ENCODE measurements at places on chromosomes 1 and 21.

- DNase-seq, result no peak
Measured at GRCh38 chr1:207423560-207424292, 30.4 kb upstream of the CR2 start.

DNA sequence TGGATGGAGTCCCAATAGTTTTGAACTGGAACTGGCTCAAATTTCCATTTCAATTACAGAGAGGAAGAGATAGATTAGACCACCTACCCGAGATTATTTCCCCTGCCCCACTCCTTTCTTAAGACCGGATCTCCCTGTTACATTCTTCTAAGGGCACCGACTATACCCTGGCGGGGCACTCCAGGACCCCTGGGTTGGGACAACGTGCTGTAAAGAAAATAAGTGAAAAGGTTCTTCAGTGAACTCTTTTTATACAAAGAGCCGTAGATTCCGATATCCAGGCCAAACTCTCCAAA lies 6.7 kb downstream of the NR5A2 start:
- no peak for DNase-seq

DNA sequence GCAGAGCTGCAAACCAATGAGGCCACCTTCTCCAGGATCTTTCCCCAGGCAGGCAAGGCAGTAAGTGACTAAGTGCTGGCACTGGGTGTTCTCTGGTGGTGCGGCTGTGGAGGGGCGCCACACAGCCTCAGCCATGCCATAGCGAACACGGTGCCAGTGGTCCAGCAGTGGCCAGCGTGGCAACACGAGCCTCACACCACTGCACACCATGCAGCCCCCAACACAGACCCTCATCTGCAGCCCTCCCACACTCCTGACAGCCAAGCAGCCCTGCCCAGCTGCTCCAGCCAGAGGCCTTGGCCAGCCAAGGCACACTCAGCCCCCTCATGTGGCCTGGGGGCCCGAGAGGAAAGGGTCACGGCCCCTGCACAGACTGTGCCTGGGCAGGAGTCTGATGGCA lies 3.0 kb downstream of the INTS11 start:
- DNase-seq, result no peak

DNA sequence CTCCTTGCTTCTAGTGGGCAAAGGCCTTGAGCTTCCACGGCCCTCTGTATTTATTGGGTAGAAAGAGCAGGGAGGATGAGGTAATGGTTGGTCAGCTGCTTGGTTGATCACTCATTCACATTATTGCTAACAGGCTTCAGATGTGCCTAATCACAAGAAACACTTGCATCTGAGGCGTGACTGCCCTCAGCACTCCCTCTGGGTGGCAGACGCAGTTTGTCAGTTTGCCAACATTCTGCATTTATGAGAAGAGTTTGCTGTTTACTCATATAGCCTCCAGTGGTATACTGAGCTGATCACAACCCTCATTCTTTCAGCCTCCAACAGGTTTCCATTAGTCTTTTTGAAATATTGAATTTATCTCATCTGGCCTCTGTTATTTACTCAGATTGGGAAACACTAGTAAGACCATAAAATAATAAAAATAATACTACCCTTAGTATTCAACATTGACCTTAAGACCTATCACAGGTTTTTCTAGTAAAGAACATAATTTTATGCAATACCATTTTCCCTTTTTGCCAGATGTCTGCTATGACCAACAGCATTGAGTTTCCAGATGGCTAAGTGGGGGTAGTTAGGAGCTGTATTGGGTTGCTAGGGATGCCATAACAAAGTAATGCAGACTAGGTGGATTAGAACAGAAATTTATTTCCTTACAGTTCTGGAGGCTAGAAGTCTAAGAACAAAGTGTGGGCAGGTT lies 53.3 kb downstream of the PTGFR start:
- DNase-seq, result no peak

DNA sequence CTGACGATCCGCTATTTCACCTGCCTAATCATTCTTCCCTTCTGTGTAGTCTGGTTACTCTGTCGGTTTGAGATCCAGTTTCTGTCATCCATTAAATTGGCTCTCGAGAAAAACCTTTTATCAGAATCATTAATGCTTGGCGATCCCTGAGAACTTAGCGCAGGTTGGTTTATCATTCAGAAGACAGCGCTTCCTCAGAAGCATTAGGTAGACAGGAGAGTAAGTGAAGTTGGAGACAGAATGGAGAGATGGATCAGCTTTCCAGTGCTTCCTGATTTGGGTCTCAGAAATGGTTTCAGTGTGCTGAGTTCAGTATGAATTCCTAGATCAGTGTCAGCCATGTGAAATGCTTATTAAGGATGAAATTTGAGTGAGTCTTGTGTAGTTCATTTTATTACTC lies 1.3 kb downstream of the USP1 start:
- DNase-seq, result no peak

- DNase-seq, result peak; percentile 71
Measured at GRCh38 chr1:1219341-1219740, 5.4 kb upstream of the TNFRSF4 start.

GRCh38 chr1:50348449-50349241 lies 74.6 kb downstream of the DMRTA2 start:
- peak; percentile 43 for DNase-seq

- DNase-seq, result no peak
Measured at GRCh38 chr1:60893136-60893930, 189.0 kb upstream of the NFIA start.

- DNase-seq, result no peak
Measured at GRCh38 chr21:28899744-28900143, 92.9 kb downstream of the LTN1 start.

- no peak for DNase-seq
Measured at GRCh38 chr1:11930571-11931445, 3.7 kb upstream of the PLOD1 start.

- DNase-seq, result no peak
Measured at GRCh38 chr1:176252191-176252590, 45.1 kb upstream of the COP1 start.

- DNase-seq, result no peak
Measured at GRCh38 chr1:4171480-4172450, 271.7 kb upstream of the C1orf174 start.

DNA sequence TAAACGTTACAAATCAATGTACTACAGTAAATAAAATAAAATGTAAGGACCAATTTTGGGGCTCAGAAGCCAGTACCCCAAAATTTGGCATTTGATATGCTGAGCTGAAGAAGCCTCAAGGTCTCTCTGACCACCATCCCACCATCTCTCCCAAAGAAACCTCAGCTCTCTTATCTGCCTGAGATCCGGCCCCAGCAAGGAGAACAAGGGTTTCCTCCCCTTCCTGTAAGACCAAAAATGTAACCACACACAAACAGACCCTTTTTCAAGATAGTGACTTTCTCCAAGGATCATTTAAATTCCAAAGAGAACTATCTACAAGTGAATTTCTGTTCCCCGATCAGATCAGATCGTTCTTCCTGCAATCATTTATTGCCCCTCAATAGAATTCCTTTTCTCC lies 68.1 kb upstream of the SLC45A1 start:
- DNase-seq, result no peak

- no peak for DNase-seq
Measured at GRCh38 chr1:163379801-163380200, 58.0 kb downstream of the NUF2 start.

DNA sequence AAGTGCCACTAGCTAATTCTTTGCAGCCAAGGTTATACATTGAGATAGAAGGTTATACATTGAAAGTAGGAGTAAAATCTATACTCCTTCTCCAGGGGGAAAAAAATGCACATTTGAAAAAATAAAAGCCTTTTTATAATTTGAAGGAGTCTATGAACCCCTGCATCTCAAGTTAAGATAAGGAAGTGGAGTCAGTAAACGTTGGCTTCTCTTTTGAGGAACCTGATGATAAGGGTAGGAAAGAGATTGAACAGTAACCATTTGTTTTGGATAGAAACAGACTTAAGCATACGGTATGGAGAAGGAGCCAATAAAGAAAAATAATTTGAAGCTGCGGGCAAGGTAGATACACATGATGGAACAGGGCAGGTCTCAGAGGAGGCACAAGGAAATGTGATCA lies 64.1 kb downstream of the RPAP2 start:
- DNase-seq, result no peak

DNA sequence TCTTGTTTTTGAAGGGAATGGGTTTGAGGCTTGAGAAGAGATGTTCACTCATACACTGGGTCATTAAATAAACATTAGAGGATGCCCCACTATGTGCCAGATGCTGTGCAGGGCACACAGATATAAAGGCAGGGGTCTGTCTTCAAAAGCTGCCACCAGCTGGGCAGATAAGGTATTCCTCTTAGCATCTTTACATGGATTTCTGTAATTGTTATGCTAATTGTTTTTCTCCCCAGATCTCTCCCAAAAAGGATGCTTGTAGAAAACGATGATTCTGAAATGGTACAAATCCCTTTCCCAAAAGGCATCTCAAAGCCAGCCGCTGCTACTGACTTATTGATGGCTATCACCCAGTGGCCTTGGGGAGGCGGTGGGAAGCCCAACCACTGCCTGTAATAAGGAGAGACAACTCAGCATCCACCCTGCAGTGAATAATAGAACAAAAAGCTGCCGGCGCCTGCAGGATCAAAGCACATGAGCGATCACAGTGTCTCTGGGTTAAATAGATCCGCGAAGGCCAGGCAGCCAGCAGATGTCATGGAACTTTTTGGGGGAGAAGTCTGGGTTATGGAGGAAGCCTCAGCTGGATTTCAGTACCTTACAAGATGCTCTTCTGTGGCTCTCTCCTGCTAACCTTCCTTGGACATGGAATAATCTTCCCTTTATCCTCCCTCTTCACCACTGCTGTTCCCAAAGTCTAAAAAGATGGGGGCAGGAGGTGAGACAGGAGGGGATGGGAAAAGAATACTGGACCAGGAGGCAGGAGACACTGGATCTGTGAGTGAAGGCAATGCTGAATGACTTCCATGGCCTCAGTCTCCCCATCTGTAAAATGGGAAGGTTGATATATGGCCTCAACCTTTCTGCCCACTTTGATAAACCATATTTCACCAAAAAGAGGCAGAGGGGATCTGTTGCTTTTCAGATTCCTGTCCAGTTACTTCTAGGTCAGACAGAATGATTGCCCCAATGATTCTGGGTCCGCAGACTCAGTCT lies 54.8 kb upstream of the CD34 start:
- DNase-seq, result no peak

DNA sequence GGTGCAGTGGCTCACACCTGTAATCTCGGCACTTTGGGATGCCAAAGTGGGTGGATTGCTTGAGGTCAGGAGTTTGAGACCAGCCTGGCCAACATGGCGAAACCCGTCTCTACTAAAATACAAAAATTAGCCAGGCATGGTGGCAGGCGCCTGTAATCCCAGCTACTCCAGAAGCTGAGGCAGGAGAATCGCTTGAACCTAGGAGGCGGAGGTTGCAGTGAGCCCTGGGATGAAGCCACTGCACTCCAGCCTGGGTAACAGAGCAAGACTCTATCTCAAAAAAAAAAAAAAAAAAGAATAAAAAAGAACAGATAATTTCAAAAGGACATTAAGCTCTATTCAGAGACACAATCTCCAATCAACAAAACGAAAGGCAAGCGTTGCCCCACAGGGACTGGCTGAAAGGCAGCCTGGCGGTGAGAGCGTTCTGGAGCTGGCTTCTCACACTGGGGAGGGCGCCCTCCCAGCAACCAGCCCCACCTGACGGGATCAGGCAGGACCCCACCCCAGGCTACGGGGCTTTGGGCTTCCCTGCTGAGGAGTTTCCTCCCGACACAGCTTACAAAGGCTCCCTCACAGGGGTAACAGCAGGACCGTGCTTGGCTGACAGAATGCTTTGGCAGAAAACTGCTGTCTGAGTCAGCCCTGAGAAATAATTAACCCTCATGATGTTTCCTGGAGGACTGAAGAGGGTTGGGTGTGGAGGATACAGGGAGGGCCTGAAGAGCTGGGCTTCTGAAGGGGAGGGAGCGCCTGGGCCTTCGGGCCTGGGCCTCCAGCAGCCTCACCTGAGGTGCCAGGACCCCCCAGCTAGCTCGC lies 31.1 kb upstream of the SRP9 start:
- DNase-seq, result no peak

GRCh38 chr21:22235866-22236590 lies 1237.8 kb downstream of the NCAM2 start:
- no peak for DNase-seq

DNA sequence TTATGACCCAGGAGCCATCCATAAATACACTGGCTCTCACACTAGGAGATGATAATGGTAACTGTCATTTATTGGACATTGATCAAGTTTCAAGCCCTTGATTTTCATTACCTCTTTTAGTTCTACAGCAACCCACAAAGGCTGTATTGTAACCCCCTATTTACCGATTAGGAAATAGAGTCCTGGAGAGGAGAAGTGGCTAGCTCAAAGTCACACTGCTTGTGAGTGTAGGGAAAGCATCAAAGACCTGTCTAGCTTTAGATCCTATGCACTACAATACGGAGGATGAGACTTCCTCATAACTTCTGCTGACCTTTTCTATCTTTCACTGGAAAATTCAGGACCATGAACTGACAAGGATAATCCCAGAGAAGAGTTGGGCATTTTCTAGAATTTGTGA lies 115.2 kb downstream of the LMX1A start:
- DNase-seq, result no peak

DNA sequence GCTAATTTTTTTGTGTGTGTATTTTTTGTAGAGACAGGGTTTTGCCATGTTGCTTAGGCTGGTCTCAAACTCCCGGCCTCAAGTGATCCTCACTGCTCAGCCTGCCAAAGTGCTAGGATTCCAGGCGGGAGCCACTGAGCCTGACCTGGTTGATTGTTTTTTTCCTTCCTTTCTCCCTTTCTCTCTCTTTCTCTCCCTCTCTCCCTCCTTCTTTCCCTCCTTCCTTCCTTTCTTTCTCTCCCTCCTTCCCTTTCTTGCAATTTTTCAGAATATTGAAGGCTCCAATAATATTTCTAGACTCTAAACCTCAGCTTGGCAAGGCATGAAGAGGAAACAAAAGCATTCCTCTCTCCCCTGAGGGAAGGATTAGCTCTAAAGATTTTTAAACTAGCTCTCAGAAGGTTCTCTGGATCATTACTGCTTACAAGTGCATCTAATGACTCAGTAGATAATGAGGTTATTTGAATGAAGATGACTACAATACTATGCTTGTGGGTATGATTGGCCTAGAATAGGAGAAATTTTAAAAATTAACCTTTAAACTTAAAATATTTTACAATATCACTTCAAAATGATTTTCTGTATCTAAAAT lies 68.5 kb upstream of the GADD45A start:
- DNase-seq, result no peak

GRCh38 chr1:100627936-100628335 lies 90.0 kb downstream of the GPR88 start:
- no peak for DNase-seq

DNA sequence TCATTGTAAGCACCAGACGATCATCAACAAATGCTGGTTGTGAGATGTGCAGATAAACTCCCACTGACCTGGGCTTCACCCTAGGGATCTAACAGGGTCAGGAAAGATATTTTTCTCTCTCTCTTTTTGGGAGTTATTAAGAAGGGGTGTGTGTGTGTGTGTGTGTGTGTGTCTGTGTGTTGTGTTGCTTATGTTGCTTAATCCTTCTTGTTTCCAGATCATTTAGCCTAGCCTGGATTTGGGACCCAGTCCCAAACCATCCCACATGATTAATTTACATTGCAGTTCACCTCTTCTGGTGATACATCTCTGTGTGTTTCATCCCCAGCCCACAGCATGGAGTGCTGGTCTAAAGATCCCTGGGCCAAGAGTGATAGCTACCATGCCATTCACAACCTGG lies 122.8 kb upstream of the IPO9 start:
- DNase-seq, result no peak

- no peak for DNase-seq
Measured at GRCh38 chr1:75529488-75529887, 81.4 kb downstream of the SLC44A5 start.
